Dermis microvascular lymphatic vessel endothelial cell (primary cell): ENCODE measurements at places on chromosomes 13 and 19. TPM values are rescaled to one million over a fixed set of nuclear protein-coding genes. Genes with fewer than 3 reads are reported as not detected.
A peak's percentile ranks its signal among the peaks of the same experiment; 100 is the strongest.

DNA sequence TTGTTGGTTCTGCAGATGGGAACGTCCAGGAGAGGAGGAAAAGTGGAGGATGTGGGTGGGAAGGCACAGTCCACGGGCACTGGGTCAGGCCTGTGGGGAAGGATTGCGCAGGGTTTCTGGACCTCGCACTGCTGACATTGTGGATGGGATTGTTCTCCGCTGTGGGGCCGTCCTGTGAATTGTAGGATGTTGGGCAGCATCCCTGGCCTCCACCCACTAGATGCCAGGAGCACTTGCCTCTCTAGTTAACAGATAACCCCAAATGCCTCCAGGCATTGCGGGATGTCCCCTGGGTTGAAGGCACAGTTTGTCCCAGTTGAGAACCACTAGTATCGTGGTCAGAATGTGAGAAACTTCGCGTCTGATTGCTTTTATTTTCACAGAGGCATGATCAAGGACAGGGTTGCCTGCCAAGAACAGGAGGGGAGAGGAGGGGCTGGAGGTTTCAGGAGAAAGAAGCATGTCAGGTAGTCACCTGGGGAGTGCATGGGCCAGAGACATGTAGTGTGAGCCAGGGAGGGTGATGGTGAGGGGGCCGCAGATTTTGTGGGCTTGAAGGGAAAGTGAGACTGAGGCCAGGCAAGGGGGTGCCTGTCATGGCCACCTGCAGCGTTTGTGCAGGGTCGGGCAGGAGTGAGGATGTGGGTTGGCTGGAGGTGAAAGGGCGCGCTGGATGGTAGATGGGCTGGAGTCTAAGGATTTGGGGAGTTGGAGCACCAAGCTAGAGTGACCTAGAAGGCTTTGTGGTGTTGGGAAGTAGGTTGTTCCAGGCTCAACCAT is 3.2 kb downstream of the ZNF628 start:
- no peak for DNase-seq

- DNase-seq: no peak
Observed at GRCh38 chr13:39397226-39397895, 205.6 kb downstream of the LHFPL6 start.

- DNase-seq: peak; percentile 93
Observed at GRCh38 chr19:16316506-16316882, 8.1 kb upstream of the KLF2 start.

Gene EXOSC5
- total RNA-seq: 13.8 and 15.7 TPM in 2 replicates

Gene ERICH4
- total RNA-seq: not detected in 2 replicates

DNA sequence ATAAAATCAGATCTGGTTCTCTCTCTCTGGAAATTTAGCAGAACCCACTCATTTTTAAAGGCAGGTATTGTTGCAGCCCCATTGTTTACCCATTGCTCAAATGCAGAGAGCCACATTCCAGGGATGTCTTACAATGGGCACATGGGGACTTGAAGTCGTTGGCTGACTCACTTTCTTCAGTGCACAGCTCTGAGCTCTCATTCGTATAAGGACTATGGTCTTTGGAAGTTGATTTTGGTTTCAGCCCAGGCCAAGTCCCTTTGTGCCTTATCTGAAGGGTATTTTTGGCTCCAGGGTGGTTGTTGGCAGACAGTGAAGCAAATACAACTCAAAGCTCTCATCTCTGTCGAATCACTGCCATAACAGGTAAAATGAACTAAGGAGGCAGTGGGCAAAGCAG is 47.3 kb upstream of the CLDN10 start:
- DNase-seq: no peak

DNA sequence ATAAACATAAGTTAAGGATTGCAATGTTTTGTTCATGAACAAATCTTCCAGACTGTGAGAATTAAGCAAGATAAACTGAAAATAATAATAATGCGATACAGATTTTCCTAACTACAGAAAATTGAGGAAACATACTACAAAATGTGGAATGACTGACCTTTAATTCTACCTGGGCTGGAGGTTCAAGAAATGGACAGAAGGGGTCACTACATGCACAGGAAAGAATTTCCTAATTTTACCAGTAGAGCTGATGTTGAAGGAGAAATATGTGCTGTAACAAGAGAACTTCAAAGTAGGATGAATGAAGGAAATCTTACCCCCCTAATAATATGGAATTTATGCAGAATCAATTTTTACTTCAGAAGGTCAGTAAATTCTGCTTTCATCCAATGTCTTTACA is 62.3 kb downstream of the ZNF627 start:
- DNase-seq: no peak

GRCh38 chr19:53947624-53948023 is 15.1 kb upstream of the CACNG8 start:
- DNase-seq: no peak

Gene ZNF470
- total RNA-seq: 3.1 and 3.5 TPM in 2 replicates
